Midbrain (tissue), 1 donor: ENCODE measurements at places on chromosomes 16 and 17.

DNA sequence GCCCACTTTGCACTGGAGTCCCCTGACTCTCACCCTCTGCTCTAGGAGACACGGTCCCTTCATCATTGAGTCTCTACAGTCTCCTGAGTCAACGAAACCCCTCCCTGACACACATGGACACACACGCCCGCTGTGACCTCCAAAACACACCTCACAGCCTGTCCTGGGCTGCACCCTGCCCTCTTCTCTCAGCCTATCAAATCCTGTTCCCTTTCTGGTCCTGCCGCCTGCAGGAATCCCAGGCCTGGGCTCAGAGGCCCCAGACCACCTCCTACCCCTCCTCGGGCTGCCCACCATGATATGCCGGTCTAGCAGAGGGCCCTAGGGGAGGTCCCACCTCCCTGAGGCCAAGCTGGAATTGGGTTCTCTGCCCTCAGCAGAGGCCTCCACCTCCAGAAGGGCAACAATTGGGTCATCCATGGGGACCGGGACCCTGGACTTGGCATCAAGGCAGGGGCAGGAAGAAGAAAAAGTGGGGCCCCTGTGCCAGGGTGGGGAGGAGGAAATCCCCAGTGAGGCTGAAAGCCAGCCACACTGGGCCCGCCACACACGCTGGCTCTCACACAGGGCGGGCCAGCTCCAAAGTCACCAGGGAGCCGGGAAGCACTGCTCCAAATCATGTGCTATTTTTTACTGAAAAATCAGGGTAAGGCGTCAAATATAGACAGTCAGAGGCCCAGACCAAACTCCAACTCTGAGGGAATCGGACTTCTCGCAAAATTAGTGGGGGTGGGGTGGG is 3.4 kb downstream of the PPP1R9B start:
- DNase-seq, result peak; percentile 27

DNA sequence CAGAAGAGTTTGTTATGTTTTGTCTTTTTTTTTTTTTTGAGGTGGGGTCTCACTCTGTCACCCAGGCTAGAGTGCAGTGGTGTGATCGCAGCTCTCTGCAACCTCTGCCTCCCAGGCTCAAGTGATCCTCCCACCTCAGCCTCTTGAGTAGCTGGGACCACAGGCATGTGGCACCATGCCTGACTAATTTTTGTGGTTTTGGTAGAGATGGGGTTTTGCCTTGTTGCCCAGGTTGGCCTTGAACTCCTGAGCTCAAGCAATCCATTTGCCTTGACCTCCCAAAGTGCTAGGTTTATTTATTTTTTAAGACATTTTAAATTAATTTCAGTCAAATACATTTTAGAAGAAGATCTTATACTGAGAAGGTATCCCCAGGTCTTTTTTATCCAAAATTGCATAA is 366.7 kb downstream of the KCNJ2 start:
- no peak for DNase-seq

- DNase-seq, result no peak
These were observed 39.6 kb downstream of the WSB1 start for GRCh38 chr17:27333410-27333980.

GRCh38 chr17:74815550-74816370 is 39.6 kb upstream of the NAT9 start:
- DNase-seq, result no peak

GRCh38 chr17:31535581-31535981 is 144.1 kb downstream of the RAB11FIP4 start:
- no peak for DNase-seq

- no peak for DNase-seq
These were observed 23.9 kb upstream of the C16orf87 start for GRCh38 chr16:46854846-46855245.

- DNase-seq, result no peak
These were observed 38.7 kb upstream of the ZNF750 start for GRCh38 chr17:82878527-82878926.

DNA sequence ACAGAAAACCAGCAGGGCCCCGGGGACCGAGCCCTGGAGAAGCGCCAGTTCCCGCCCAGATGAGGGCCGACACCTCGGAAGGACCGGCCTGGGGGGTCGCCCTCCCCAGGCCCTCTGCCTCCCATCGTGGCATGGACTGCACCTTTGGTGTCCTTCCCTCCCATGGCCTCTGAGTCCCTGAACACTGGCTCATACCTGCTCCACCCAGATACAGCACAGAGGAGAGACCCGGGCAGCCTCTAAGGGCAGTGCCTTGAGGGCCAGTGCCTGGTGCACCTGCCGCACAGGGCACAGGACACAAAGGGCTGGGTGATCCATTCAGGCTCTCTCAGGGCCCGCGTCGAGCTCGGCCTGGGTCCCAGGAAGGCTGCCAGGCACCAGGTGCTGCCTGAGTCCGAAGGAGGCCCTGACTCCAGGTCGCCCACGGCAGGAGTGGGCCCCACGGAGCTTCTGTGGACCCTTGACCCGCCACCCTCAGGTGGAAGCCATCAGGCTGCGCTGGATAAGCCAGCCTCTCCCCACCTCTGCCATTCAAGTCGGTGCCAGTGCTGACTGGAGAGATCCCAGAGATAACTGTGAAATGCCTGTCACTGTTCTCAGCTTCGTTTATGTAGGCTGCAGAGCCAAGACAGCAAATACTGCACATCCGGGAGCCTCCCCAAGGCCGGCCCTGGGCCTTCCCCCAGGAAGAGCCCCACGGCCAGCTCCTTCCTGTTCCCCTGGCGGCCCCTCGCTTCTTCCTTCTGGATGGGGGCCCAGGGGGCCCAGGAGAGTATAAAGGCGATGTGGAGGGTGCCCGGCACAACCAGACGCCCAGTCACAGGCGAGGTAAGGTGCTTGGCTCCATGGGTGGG is at the start of gene ZG16B:
Gene ZG16B (plus strand): TSS at position 803 of the 854 bp plus-strand sequence. CDS start 139 bp downstream, outside the sequence.
- no peak for DNase-seq

- no peak for DNase-seq
These were observed 46.1 kb downstream of the MARVELD3 start for GRCh38 chr16:71672125-71672524.

GRCh38 chr16:52128361-52128760 is 418.6 kb downstream of the TOX3 start:
- peak; percentile 64 for DNase-seq

DNA sequence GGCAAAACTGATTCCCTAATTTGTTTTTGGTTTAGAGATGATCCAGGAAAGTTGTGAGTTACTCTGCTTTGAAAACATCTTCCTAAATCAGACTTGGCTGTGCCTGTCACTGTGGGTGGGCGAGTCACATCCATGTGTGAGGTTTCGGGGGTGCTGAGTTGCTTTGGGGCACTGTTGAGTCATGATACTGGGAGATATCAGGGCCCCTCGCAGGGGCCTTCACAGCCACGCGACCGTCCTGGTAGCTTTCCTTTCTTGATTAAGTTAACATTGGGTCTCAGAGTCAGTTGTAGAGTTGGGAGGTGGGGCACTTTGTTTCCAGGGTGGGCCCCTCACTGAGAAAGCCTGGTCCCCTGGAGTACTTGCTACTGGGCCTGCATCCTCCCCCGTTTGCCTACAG is 58.3 kb upstream of the LGALS9 start:
- DNase-seq, result no peak

- no peak for DNase-seq
These were observed 122.0 kb downstream of the CLEC16A start for GRCh38 chr16:11066261-11066870.

- DNase-seq, result peak; percentile 48
These were observed 30.8 kb downstream of the HLF start for GRCh38 chr17:55295411-55296170.

GRCh38 chr16:1876468-1876867 is 4.5 kb upstream of the MEIOB start:
- no peak for DNase-seq

DNA sequence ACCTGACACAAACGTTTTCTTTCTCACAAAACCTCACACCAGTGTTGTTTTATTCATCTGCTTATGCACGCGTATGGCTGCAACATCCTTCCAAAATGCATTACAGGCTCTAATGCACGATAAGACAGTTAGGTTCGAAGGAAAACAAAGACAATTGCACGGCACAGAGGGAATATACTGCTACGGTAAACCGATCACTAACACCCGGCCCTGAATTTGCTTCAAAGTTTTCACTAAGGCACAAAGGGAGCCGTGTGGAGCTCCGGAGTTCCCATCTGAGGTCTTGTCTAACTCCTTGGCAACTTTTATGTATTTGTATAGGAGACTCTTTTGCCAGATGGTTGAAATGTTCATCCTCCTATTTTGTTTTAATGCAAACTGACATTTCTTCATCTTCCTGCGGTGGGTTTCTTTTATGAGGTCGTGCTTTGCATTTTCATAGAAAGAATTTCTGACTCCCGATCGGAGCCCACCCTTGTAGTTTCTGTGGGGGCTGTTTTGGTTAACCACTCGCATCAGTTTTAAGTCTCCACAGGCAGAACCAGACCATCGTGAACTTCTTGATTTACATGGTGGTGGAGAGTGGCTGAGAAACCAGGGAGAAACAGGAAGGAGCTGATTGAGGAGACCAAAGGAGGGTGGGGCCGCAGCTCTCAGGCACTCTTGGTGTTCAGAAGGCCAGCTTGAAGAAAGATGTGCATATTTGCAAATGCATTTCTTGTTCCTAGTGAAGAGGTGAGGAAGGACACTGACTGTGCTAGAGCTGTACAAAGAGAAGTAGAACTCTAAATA is 516.8 kb downstream of the MAF start:
- DNase-seq, result no peak

GRCh38 chr17:49976163-49976827 is 7.3 kb downstream of the DLX4 start:
- DNase-seq, result no peak

DNA sequence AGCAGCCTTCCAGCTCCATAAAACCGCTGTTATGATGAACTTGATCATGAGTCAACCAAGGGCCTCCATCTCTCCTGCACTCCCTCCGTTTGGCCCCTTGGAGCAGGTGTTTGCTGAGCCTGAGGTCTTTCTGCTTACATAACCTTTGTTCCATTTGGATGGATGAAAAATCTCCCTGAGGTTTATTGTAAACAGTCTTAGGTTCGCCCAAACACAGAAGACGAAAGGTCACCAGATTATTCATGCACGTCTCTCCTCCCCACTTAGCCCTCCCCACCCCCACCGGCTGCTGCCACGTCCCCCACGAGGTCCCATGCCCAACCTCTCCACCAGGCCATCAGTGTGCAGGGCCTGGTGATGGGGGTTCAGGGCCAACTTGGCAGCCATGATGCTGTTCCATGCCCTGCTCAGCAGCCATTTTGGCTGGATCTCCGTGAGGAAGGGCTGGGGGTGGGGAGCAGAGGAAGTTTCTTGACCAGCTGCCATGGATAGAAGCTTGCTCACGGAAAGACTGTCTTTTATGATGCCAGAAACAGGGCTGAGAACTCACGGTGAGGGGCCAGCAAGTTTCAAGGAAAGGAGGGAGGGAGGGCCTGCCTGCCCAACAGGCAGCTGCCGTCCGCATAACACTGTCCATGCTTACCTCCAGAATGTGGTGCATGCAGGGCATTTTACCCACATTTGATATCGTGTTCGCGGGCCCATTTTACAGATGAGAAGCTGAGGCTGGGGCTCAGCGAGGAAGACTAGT is 47.8 kb upstream of the FOXF1 start:
- no peak for DNase-seq

DNA sequence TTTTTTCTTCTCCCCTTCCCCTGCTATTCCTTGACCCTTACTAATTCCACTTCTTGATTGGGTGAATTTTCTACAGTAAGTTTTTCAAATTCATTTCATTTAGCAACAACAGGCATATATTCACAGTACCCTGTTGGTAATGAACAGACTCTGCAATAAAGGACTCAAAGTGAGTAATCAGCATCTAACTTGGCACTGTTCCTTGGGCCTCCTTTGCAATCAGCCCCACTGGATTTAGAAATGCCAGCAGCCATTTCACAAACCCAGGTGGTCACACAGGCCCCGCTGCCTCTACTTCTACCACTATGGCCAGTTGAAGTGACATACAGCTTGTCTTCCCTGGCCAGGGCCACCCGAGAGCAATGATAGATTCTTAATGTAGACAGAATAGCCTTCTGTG is 113.8 kb downstream of the CYB561 start:
- no peak for DNase-seq

DNA sequence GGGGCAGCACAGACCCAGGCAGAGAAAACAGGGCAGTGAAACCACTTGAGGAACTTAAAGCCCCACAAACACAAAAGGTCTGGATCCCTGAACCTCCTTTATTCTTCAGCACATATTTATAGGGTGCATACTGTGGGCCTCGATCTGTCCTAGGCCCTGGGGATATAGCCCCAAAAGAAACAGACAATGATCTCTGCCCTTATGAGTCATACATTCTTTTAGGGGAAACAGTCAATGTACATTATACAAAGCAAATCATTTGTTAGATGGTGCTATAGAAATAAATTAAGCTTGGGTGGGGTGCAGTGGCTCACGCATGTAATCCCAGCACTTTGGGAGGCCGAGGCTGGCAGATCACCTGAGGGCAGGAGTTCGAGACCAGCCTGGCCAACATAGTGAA is 10.0 kb upstream of the HES7 start:
- DNase-seq, result no peak
